ENCODE measurements at places on chromosomes 2 and 18. TPM values are rescaled to one million over a fixed set of nuclear protein-coding genes. Genes with fewer than 3 reads are reported as not detected.

DNA sequence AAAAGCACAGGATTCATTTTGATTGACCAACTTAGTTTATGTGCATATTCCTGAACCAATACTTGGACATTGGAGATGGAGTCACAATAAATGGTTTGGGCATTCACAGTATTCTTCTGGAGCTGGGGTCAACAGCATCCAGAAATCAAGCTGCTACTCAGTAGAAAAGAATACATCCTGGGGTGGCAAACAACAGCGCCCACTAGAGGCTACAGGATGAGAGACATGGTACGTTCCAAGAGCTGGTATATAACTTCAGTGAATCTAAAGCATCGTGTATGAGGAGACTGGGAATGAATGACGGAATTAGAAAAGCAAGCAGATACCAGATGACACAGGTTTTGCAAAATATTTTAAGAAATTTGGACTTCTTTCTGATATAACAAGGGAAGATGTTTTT lies 142.9 kb upstream of the FIGN start:
- peak; percentile 28 for DNase-seq

- no peak for DNase-seq
These were observed 147.6 kb downstream of the LDLRAD4 start for GRCh38 chr18:13366131-13366530.

- DNase-seq, result no peak
These were observed 17.2 kb upstream of the SSB start for GRCh38 chr2:169781249-169782013.

- DNase-seq, result peak; percentile 57
These were observed 18.5 kb upstream of the POLI start for GRCh38 chr18:54250846-54251261.

The SCN1A gene
- not detected for polyA plus RNA-seq

The FAM161A gene
- polyA plus RNA-seq, result 0.81 TPM

The ELOA2 gene
- polyA plus RNA-seq, result not detected
